ENCODE measurements at places on chromosomes 6 and 20. TPM values are rescaled to one million over a fixed set of nuclear protein-coding genes. Genes with fewer than 3 reads are reported as not detected.

DNA sequence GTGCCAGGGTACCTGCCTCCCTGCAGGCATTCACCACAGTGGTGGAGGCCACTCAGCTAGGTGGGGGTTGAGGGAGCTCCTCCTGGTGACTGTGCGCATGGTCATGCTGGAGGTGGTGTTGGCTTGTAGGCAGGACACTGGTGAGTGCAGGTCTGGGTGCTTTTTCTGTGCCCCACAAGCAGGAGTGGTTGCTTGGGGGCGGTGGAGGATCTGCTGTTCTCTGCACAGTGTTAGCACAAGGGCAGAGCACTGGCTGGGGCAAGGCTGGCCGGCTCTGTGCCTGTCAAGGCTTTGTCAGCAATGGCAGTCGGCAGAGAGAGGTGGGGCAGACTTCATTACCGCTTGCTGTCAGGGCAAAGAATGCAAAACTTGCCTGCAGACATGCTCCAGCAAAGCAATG is 632.1 kb upstream of the ID4 start:
- DNase-seq = no peak
- no peak overlapping the region for H3K4me3 ChIP-seq
- no peaks in the 10 kb centered on the region for H3K4me1 ChIP-seq
- no peak overlapping the region for H3K27ac ChIP-seq

PBOV1 gene
- not detected for total RNA-seq

DNA sequence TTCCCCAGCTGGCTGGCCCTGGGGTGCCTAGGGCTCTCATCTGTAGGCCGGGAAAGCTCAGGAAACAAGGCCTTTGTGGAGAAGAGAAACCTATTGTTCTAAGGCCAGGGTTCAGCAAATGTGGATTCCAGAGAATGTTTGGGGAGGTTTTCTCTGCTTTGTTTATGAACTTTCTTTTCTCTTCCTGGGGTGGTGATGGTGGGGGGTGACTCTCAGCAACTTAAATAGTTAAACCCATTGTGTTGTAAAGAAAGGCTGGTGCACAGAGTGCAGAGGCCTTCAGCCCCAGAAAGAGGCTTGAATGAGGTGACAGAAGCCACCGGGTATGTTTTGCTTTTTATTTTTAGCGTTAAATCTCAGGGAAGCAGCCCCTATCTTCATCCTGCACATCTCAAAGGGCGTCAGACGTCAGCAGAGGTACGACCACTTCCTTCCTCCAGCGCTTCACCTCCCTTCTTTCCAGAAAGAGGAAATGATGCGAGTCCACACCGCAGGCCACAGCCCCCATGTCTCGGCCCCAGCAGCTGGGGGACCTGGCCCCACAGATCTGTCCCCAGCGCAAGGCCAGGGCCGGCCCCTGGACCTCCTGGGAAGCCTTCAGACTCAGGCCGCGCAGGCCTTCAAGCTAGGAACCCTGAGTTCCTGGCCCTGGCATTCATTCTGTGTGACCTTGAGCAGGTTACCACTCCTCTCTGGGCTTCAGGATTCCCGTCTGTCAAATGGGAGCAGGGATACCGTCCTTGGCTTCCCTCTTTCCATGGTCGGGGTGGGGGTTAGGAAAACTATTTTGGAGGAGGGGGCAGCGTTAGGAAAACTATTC is 605 bp upstream of the PPP1R16B start:
- H3K27me3 ChIP-seq = peaks cover 41% of the 10 kb centered on the region
- no peak overlapping the region for H3K27ac ChIP-seq
- H3K36me3 ChIP-seq = no peaks in the 10 kb centered on the region
- no peak for DNase-seq
- H3K4me3 ChIP-seq = peak overlapping the region; percentile 58

GRCh38 chr6:24458134-24458533 is 31.2 kb downstream of the GPLD1 start:
- no peaks in the 10 kb centered on the region for H3K4me1 ChIP-seq
- H3K27ac ChIP-seq = no peak overlapping the region
- no peaks in the 10 kb centered on the region for H3K36me3 ChIP-seq
- H3K4me3 ChIP-seq = no peak overlapping the region

TREM2 gene
- total RNA-seq = 16.3 TPM

FRK gene
- 0.90 TPM for total RNA-seq

PACRG gene
- total RNA-seq = 10.4 TPM

ULBP1 gene
- 0.21 TPM for total RNA-seq

RBPJL gene
- total RNA-seq = not detected

DNA sequence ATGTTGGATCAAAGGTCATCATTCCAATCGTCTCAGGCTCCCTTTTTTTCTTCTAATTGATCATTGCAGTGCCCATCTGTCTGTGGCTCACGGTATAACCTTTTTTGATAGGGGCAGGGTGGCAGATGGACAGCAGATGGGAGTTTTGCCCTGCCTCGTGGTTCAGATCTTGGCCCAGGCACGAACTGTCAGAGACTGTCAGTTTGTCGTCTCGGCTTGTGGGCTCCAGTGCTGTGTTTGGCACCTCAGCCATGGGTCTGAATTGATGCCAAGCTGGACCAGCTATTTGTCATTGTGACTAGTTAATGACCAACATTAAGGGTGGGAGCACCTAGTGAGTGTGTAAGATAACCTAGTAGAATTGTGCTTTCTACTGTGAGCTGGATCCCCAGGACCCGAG is 197.6 kb downstream of the PRL start:
- H3K27me3 ChIP-seq = no peaks in the 10 kb centered on the region
- H3K27ac ChIP-seq = no peak overlapping the region
- H3K36me3 ChIP-seq = no peaks in the 10 kb centered on the region
- DNase-seq = no peak
- no peaks in the 10 kb centered on the region for H3K4me1 ChIP-seq
- H3K4me3 ChIP-seq = no peak overlapping the region

- peaks cover 4% of the 10 kb centered on the region for H3K4me1 ChIP-seq
- DNase-seq = no peak
- H3K4me3 ChIP-seq = no peak overlapping the region
- H3K27ac ChIP-seq = peak overlapping the region; percentile 94
These were observed 230.5 kb downstream of the ZMYND8 start for GRCh38 chr20:47125758-47126591.

- no peak overlapping the region for H3K4me3 ChIP-seq
- H3K27me3 ChIP-seq = no peaks in the 10 kb centered on the region
- H3K36me3 ChIP-seq = no peaks in the 10 kb centered on the region
- no peak for DNase-seq
- no peaks in the 10 kb centered on the region for H3K4me1 ChIP-seq
These were observed 40.9 kb downstream of the GMPR start for GRCh38 chr6:16279243-16279642.

GRCh38 chr6:51466427-51466826 is 621.0 kb downstream of the PKHD1 start:
- H3K36me3 ChIP-seq = no peaks in the 10 kb centered on the region
- no peaks in the 10 kb centered on the region for H3K27me3 ChIP-seq
- no peak for DNase-seq
- no peak overlapping the region for H3K4me3 ChIP-seq

DNA sequence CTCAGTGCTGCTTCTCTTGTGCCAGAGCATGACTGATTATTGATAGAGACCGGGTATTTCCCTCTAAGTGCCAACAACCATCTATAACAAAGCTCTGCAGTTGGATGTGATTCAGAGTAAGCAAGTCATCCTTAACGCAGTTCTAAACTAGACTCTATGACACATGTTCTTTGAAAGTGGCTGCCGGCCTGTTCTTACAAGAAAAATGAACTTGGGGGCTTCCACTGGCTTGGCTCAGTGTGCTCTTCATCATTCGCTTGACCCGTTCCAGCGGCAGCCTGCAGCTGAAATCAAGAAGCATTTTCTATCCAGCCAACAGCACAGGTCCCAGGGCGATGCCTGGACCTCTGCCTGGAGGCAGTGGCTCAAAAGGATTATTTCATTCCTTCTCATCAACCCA is 29.8 kb downstream of the GFOD1 start:
- peaks cover 29% of the 10 kb centered on the region for H3K4me1 ChIP-seq
- H3K4me3 ChIP-seq = no peak overlapping the region
- no peak overlapping the region for H3K27ac ChIP-seq
- H3K36me3 ChIP-seq = no peaks in the 10 kb centered on the region
- H3K27me3 ChIP-seq = no peaks in the 10 kb centered on the region
- DNase-seq = no peak

NOL4L gene
- 17.8 TPM for total RNA-seq

DNA sequence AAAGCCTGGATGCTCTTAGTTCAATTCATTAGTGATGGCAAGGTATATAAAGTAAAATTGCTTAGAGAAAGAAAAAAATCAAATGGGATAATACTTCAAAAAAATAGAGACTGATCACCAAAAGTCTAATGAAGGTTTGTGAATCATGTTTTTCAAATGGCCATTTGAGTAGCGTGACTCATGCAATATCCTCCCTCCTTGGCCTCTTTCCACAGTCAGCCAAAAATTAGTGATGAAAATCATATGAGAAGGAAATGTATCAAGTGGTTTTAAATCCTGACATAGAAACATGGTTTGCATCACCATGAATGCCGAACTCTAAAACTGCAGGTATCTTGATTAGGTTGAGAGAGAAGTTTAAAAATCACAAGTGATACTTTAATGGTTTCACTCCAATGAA is 1.2 kb upstream of the COL19A1 start:
- peaks cover 26% of the 10 kb centered on the region for H3K4me1 ChIP-seq
- no peak overlapping the region for H3K27ac ChIP-seq
- no peaks in the 10 kb centered on the region for H3K36me3 ChIP-seq
- DNase-seq = no peak
- H3K27me3 ChIP-seq = no peaks in the 10 kb centered on the region

C6orf52 gene
- total RNA-seq = not detected

- H3K4me3 ChIP-seq = no peak overlapping the region
- no peak overlapping the region for H3K27ac ChIP-seq
- DNase-seq = no peak
- H3K27me3 ChIP-seq = no peaks in the 10 kb centered on the region
- H3K4me1 ChIP-seq = peaks cover 13% of the 10 kb centered on the region
These were observed 50.2 kb downstream of the PLN start for GRCh38 chr6:118598324-118598723.

DNA sequence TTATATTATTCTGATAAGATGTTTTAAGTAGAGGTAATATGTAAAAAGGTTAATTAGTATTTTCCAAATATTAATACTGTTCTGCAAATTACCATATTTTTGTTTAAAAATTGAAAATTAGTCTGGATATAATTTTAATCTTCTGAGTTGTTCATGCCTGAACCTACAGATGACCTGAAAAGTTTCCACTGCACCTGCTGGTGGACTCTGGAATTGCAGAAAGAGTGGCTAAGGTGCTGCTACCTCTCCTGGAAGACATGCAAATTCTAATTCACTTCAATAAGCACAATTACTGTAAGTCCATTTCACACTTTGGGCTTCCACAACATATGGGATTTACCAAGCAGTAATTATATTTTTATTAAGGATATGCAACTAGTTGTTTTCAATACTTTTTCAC is 77.7 kb upstream of the OLIG3 start:
- peaks cover 3% of the 10 kb centered on the region for H3K27me3 ChIP-seq
- H3K4me3 ChIP-seq = no peak overlapping the region

DNA sequence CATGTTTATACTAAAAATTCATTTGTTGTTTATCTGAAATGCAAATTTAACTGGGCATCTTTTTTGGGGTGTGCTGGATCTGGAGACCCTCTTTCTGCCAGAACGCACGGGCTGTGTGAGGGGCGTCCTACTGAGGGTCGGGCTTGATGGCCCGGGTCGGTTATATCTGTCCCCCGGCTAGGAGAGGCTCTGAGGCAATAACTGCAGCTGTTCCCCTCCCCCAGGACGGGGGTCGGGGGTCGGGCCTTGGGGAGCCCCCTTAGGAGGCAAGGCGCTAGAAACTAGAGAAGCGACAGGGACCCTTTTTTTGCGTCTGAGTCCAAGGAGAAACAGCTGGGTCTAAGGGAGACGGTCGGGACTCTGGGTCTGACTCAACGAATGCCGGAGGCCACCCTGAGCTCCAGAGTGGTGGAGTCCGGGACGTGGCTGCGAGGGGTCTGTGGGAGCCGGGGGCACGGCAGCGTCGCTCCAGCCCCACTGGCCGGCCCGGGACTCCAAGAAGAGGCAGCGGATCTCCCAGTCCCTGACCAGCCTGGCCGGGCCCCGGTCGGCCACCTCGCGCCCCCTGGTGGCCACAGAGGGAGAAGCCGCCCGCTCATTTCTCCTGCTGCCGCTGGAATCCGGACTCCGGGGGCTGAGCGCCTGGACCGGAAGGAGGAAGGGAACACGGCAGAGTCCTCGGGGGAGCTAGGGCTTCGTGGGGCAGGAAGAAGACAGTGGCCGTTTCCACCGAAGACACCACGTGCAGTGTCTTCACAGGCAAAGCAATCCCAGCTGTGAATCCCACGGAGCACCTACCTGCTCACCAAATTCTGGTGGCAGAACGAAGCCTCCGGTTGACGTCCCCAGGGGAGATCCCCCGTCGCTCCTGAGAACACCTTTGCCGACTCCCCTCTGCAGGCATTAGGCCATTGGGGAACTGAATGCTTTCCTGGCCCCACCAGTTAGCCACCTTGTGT is 24.0 kb upstream of the SCML4 start:
- H3K4me3 ChIP-seq = peak overlapping the region; percentile 41
- no peak overlapping the region for H3K27ac ChIP-seq
- DNase-seq = peak; percentile 61
- H3K36me3 ChIP-seq = no peaks in the 10 kb centered on the region

GRCh38 chr6:43274916-43275597 is 23.0 kb upstream of the SLC22A7 start:
- DNase-seq = no peak
- H3K27ac ChIP-seq = no peak overlapping the region
- peak overlapping the region; percentile 47 for H3K4me3 ChIP-seq
- peaks cover 17% of the 10 kb centered on the region for H3K4me1 ChIP-seq
- H3K36me3 ChIP-seq = no peaks in the 10 kb centered on the region
- peaks cover 55% of the 10 kb centered on the region for H3K27me3 ChIP-seq

DNA sequence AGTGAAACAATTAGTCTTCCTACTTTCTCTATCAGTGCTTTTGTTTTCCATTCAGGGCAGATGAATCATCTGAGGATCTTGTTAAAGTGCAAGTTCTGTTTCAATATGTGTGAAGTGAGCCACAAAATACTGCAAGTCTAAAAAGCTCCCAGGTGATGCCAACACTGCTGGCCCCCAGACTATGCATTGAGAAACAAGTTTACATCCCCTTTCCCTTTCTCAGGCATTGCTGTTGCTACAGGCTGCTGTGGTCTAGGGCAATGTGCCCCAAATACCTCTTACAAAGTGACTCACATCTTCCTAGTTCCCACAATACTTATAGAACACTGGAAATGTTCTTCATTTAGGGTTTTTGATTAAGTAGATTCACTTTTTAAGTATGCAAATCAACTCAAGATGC is 31.8 kb downstream of the ABRACL start:
- H3K27ac ChIP-seq = no peak overlapping the region
- no peaks in the 10 kb centered on the region for H3K36me3 ChIP-seq
- no peak overlapping the region for H3K4me3 ChIP-seq
- DNase-seq = no peak

GRCh38 chr6:44549516-44549915 is 162.0 kb downstream of the CDC5L start:
- no peaks in the 10 kb centered on the region for H3K36me3 ChIP-seq
- no peak overlapping the region for H3K27ac ChIP-seq
- no peaks in the 10 kb centered on the region for H3K4me1 ChIP-seq
- H3K27me3 ChIP-seq = no peaks in the 10 kb centered on the region
- no peak for DNase-seq

- H3K27ac ChIP-seq = no peak overlapping the region
- H3K4me3 ChIP-seq = no peak overlapping the region
- no peaks in the 10 kb centered on the region for H3K36me3 ChIP-seq
- no peaks in the 10 kb centered on the region for H3K27me3 ChIP-seq
- H3K4me1 ChIP-seq = no peaks in the 10 kb centered on the region
These were observed 129.3 kb downstream of the PFDN4 start for GRCh38 chr20:54337144-54337543.
